Stimulated activated CD8-positive, alpha-beta memory T cell treated with anti-CD3 and anti-CD28 coated beads, Interleukin-15, amount 100 ng/mL, for 1 hour (primary cell): ENCODE measurements at places on chromosomes 12 and 14.

DNA sequence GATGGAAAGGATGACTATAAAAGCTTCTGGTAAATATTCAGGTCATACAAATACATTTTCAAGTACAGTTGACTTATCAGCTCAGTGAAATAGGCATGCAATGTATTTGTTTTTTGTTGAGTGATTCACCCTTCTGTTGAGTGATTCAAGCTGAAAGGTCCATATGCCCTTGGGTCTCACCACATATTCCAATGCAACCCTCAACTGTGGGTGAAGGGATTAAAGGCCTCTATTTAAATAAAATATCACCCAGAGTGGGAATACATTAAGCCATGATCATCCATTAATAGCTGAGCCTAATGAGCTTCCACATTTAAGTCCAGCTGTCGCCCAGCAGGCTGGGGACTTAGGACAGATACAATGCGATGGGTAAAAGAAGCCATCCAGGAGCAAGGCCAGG is 120.2 kb downstream of the CRACR2A start:
- no peak for DNase-seq

DNA sequence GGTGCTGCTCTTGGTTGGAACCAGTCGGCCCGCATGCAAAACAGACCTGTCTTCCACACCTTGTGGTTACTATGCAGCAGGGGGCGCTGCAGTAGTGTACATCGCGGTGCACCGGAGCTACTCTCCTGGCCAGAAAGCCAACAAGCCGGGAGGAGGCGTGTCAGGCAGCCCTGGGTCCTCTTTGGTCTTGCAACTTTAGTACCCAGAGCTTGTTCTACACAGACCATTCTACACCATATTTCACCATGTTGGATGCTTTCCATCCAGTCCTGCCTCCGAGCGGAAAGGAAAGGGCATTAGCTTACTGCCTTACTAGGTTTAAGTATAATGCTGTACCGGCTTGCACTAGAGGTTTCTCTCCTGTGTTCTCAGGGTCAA is 927 bp upstream of the TMTC2 start:
- DNase-seq, result peak; percentile 88

- DNase-seq, result no peak
Measured at GRCh38 chr14:44505588-44505987, 1.5 kb downstream of the FSCB start.

DNA sequence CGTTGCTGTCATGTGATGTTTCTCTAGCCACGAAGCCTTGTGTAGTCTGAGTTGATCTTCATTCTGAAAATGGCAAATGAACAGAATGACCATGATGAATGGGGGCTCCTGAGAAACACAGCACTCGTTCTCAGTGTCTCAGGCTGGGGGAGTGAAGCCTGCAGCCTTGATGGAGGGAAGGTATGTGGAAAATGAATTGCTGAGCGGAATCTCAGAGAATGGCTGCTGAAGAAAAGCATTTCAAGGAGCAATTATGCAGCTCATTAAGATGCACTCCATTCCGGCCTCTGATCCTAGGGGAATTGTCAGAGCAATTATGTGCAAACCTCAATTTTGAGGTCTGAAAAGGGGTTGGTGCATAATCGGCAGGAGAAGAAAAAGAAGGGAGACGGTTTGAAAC is 167.1 kb downstream of the CHST11 start:
- DNase-seq, result no peak

- DNase-seq, result no peak
Measured at GRCh38 chr14:104394409-104394851, 185.1 kb upstream of the C14orf180 start.

DNA sequence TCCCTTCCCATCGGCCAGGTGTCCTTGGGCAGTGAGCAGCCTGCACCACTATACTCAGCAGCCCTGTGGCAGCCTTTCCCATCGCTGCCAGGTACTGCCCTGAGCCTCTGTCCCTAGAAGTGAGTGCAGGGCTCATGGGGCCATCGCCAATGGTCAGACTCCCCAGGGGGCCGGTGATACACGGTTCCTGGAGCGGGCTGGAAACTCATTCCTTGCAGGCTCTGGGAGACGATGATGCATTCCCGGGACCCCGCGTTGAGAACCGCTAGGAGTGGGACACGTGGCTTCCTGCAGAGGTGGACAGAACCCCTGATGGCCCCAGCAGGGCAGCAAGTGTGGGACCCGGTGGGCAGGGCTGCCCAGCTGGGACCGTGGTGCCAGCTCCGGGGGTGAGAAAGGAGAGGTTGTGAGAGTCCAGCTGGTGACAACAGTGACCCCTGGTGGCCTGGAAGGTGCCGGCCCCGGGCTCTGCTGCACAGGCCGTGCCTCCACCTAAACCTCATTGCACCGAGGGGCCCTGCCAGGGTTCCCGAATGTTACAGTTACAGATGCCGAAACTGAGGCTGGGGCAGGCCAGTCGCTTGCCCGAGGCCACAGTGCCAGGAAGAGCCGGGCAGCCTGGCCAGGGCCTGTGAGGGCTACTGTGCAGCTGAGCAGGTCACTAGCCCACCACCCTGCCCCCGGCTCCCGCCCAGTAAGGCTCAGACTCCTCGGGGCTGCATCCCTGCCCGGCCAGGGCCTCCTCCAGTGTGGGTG is 33.8 kb downstream of the FBRSL1 start:
- DNase-seq, result peak; percentile 55

DNA sequence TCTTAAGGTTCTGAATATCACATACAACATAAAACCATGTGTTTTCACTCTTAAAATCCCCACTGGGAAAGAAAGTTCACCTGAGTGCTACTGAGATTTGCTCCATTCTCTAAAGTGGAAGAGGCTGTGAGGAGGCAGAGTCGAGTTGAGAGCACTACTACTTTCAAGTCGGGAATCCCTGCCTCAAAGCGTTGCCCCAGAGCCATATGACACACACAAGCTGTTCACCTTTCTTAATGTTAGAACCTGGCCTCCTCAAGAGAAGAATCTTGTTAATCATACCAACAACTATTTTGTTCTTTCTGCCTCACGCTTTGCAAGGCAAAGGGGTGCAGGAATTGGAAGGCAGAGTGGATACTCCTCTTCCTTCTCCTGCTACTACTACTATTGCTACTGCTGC is 149.7 kb upstream of the DAAM1 start:
- DNase-seq, result no peak

DNA sequence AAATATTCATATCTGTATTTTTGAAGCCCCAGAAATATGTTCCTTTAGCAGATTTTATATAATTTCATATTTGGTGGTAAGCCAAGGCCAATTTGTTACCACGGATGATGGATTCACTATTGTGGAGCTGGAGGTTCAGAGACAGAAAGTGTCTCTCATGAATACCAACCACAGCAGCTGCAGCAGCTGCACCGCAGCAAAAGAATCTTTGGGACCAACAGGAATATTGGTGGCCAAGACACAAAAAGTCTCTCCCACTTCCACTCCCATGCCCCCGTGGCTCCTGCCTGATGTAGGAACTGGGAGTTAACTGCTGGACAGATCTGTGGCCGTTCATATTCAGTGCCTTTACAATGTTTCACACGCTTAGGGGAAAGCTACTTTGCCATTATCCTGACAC is 155.3 kb downstream of the ADAMTS20 start:
- no peak for DNase-seq

DNA sequence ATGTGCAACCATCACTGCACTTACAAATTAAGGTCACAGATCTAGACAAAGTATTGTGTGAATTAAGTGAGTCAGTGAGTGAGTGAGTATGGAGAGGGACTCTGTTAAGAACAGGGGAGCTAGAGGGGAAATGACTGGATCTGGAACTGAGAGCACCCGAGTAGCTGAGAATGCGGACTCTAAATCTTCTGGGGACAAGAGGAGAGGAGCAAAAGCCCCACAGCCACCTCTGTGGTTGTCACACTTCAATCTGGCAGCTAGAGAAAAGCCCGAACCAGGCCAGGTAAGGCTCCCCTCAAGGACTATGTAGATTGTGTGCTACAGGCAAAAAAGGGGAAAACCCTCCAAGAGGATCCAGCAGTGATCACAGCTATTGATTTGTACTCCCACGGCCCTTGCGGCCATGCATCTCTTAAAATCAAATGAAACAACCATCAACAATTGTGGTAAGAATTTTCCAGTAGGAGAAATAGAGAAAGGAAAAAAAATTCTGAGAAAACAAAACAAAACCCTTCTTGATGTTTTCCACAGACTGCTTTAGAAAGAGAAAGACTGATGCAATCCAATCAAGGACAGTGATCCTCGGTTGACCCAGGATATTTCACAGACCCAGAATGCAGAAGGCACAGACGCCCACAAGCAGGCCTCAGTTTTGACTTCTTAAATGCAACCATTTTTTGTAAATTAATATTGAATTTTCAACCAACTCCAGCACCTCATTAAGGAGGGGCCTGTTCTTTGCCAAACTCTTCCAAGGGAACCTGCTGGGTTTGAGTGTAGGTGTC is 109.6 kb downstream of the SLC38A6 start:
- DNase-seq, result no peak

GRCh38 chr12:49885118-49885517 is 18.6 kb downstream of the FAIM2 start:
- no peak for DNase-seq

DNA sequence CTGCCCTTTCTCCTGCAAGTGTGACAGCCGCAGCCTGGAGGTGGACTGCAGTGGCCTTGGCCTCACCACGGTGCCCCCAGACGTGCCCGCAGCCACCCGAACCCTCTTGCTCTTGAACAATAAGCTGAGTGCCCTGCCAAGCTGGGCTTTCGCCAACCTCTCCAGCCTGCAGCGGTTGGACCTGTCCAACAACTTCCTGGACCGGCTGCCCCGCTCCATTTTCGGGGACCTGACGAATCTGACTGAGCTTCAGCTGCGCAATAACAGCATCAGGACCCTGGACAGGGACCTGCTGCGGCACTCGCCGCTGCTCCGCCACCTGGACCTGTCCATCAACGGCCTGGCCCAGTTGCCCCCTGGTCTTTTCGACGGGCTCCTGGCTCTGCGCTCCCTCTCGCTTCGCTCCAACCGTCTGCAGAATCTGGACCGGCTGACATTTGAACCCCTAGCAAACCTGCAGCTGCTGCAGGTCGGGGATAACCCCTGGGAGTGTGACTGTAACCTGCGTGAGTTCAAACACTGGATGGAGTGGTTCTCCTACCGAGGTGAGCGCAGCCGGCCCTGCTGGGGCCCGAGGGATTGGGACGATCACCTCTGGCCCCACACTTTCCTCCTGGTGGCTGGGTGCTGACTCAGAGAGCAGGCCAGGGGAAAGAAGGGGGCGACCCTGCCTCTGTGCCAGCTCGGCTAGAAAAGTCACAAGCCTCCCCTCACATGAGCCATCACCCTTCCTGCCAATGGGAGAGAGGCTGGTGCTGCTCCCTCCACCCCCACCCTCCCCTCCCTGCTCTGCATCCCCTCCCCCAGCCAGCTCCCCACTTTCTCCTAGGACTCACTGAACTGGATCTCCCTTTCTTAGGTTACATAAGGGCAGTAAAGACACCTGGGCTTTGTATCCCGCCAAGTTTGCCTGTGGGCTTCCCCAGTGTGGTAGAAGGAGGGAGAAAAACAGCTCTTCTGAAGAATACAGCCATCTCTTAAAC is 10.9 kb downstream of the LRTM2 start:
- no peak for DNase-seq

- no peak for DNase-seq
Measured at GRCh38 chr14:45251912-45252311, 1.1 kb downstream of the MIS18BP1 start.

DNA sequence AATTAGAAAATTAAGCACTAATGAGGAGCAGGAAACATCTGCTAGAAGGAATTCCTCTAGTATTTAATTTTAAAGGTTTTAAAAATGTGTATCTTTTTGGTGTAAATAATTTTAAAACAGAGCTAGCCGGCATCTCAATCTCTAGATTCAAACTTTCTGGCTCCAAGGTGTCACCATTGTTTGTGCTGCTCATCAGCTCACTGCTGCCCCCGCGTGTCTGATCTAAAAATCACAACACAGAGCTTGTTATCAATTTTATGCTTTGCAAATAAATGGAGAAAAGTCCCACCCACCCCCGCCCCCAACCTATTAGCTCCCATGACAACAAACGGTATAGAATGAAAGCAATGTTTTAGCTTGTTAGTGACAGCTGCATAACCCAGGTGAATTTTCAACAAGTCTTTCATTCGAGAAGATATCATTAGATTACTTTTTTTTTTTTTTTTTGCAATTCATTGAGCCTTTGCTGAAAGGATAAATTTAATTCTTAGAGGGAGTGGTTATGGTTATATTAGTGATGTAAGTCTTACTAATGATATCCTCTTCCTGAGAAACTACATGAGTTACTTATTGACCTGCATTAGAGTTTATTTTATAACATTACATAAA is 11.3 kb upstream of the ABHD12B start:
- DNase-seq, result peak; percentile 88

- no peak for DNase-seq
Measured at GRCh38 chr12:30064906-30065305, 281.2 kb upstream of the TMTC1 start.

GRCh38 chr14:32602699-32603098 is 273.6 kb downstream of the AKAP6 start:
- DNase-seq, result no peak

- no peak for DNase-seq
Measured at GRCh38 chr12:125148316-125148715, 83.1 kb downstream of the AACS start.

DNA sequence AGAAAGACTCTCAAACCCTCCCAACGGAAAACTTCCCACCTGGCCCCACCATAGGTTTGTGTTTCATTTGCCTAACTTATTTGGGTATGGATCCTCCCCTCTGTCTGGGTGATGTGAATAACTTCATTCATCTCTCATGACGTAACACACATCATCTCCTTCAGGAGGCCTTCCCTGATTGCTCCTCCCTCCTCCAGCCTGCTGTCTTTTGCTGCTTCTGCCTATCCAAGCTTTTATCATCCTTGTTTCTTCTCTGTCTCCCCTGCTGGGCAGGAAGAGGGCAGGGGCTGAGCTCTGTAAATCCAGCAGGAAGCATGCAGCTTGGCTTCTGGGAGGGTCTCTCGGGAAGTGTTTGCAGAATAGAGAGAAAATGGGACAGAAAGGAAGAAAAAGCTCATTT is 766.0 kb upstream of the TBX3 start:
- DNase-seq, result no peak

- DNase-seq, result no peak
Measured at GRCh38 chr12:79689477-79690141, 1.2 kb downstream of the PAWR start.

GRCh38 chr14:81187832-81188522 is 32.8 kb downstream of the GTF2A1 start:
- no peak for DNase-seq

DNA sequence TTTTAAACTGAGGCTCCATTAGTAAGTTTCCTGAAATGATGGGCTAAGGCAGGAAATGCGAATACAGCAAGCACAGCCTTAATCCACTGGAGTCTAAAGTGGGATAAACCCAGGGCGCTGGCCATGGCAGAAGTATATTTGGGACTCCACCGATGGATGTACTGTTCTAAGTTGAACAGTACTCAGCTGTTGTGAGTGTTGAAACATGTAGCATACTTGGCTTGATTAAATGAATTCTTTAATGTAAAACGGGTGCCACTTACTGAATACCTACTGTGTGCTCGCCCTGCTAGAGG is 996 bp downstream of the SSPN start:
- DNase-seq, result no peak

GRCh38 chr12:16523951-16524331 is 82.0 kb downstream of the LMO3 start:
- no peak for DNase-seq
